Calu3 (cell line): ENCODE measurements at places on chromosomes 11 and 22. TPM values are rescaled to one million over a fixed set of nuclear protein-coding genes. Genes with fewer than 3 reads are reported as not detected.

DNA sequence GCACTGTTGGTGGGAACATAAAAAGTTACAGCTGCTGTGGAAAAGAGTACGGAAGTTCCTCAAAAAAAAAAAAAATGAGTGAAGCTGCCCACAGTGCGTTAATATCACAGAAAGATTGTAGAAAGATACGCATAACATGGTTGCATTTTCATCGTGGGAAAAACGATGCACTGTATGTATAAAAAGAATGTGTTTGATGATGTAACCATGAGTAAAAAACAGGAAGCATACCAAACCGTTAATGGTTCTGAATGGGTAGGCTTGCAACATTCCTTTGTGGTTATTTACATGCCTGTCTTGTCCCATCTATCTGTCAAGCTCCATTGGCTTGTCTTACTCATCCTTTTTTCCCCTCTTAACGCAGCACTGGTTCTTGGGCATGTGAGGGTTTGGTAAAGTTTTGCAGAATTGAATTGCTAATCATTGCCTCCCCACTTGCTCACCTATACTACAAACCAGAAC, 33.8 kb upstream of the DKK3 start:
- DNase-seq: no peak

DNA sequence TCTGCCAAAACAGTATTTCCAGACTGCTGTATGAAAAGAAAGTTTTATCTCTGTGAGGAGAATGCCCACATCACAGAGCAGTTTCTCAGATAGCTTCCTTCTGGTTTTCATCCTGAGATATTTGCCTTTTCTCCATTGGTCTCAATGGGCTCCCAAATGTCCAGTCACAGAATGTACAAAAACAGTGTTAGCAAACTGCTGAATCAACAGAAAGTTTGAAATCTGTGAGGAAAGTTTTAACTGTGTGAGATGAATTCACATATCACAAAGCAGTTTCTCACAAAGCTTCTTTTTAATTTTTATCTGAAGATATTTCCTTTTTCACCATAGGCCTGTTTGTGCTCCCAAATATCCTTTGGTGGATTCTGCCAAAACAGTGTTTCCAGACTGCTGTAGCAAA, 207.2 kb upstream of the TRIM48 start:
- no peak for DNase-seq

- DNase-seq: no peak
These were observed 13.7 kb upstream of the NXPE2 start for GRCh38 chr11:114664641-114665040.

DNA sequence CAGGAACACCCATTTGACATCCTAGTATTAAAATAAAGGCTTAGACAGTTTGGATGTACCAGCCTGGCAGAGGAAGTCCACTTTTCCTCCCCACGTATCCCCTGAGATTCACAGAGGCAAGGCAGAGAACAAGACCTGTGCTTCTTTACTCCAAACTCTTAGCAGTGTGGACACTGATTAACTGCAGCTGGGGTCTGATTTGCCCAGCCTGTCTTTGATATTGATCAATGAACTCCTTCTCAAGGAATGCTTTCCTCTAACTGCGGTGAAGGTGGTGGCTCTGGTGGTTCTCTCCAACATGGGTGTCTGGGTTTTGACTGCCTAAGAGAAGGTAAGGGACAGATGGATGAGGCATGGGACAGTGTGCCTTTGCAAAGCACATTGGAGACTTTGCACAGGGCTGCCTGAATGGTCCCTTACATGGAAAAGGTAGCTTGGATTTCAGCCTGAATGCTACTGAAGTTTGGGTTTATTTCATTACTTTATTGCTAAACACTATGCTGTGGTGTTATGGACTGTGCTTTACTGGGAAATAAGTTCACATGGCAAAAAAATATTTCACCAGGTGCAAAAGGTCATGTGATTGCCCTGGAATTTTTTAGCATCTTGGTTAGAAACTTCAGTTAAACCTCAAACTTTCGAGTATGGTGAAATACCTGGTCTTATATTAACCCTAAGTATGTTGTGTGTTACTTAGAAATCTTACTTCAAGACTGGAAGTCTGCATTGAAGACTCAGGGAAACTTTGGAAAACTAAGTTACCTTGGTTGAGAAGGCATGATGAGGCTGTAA, 1.8 kb downstream of the GAS2 start:
- DNase-seq: no peak

DNA sequence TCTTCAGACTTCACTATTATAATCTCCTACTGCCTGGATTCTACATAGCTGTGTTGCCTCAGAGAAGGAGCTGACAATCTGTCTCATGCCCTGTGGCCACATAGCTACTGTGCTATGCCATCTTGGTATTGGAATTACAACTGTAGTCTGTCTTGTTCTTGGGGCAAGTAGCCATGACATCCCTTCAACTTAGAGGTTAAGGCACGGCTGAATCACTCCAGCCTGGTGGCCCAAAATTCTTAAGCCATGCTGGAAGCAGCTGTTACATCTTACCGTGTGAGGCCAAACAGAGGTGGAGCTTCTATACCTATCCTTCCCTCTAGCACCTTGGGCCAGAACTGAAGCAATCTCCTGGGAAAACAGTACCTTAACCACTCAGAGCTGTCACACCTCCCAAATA, 14.8 kb downstream of the CARD18 start:
- no peak for DNase-seq

DNA sequence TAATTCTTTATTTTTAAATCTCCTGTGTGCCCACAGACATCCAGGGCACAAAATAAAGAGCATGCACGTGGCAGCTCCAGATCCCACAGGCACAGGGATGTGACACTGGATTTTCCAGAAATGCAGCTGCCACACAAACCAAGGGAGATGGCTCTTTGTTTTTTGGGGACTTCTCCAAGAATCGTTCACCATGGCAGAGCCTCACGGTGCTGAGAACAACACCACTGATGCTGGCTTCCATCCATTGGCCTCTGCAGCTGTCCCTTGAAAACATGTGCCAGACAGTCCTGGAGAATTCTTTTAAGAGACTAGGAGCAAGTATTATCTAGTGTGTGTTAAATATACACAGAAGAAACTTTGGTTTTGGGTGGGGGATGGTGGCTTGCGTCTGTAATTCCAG, 108.4 kb upstream of the SLC22A12 start:
- no peak for DNase-seq

The TMEM86A gene
- total RNA-seq: 8.8 and 11.9 TPM in 2 replicates
